Kidney glomerular epithelial cell (primary cell): ENCODE measurements at places on chromosomes 2 and 18.

GRCh38 chr2:231866450-231866849 lies 59.7 kb downstream of the NPPC start:
- DNase-seq = no peak

DNA sequence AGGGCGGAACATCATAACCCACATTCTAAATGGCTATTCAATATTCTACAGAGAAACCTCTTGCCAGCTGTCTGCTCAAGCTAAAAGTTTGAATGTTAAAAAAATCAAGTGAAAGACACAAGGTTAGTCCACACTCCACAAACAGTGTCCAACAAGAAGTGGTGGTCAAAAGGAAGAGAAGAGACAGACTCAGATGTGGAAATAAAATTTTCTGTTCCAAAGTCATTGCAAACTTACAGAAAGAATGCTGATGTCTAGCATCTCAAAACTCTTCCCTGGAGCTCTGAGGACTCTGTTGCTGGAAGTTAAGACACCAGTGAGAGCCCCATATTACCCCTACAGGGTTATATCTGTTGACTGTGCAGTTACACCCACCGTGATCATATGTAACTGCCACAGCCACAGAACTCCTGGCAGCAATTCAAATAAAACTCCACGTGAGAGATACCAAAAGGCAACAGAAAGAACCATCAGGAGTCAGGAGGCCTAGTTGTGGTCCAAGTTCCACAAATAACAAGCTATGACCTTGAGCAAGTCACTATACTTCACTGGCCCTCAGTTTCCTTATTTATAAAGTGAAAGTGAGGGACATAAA lies 60.9 kb downstream of the AAK1 start:
- DNase-seq = peak; percentile 30

- no peak for DNase-seq
Observed at GRCh38 chr18:33673689-33674088, 95.7 kb downstream of the ASXL3 start.

DNA sequence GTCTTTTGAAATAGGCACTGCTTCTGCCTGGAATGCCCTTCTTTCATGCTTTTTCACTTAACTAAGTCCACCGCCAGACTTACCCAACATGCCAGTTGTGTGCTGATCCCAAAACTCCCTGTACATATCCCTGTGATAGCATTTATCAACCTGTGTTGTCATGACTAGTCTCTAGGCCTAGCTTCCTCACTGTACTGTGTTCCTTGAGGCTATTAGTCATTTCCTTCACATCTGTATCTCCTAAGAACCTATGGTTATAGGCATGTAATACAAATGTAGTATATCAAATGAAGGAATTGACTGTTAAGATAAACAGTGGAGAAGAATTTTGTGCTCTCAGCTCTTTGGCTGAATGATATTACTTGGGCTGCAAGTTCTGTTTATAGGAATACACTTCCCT lies 184.3 kb downstream of the CYRIA start:
- DNase-seq = no peak

DNA sequence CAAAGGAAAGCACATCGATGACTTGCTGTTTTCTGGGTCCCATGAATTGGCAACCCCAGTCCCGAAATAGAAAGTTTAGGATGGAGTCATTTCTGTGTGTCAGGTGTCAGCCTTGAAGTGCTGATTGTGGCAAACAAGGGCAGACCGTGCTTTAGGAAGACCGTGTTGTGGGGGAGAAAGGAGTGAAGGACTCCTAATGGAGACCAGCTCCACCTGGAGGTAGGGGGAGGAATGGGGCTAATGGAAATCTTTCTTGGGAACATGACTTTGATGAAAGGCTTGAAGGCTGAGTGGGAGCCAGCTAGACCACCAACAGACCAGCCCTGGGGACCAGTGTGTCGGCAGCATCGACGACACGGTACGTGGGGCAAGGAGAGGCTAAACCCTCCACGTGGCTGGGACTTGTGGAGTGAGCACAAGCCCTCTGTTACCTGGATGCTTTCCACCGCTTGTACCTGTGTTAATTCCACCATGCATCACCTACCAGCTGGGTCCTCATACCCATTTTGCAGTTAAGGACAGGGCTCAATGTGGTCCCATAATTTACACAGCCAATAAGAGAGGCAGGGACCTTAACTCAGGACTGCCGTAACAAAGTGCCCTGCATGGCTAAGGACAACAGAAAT lies 104.2 kb downstream of the SH3BP4 start:
- no peak for DNase-seq

DNA sequence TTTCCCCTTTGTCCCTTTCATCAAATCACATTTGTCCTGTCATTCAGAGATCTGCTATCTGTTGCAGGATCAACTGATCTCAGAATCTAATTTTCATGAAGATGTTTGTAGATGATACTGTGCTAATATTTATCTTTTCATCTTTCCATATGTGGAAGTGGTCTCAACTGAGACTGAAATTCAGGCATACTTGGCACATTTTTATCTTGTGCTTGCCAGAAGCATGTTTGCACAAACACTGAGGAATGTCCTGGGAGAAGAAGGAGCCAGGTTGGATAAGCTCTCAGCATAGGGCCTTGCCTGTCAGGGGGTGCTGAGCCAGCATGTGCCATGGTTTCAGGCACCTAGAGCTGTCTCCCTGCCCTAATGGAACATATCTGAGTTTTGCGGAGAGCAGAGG lies 24.5 kb upstream of the MMADHC start:
- DNase-seq = no peak

DNA sequence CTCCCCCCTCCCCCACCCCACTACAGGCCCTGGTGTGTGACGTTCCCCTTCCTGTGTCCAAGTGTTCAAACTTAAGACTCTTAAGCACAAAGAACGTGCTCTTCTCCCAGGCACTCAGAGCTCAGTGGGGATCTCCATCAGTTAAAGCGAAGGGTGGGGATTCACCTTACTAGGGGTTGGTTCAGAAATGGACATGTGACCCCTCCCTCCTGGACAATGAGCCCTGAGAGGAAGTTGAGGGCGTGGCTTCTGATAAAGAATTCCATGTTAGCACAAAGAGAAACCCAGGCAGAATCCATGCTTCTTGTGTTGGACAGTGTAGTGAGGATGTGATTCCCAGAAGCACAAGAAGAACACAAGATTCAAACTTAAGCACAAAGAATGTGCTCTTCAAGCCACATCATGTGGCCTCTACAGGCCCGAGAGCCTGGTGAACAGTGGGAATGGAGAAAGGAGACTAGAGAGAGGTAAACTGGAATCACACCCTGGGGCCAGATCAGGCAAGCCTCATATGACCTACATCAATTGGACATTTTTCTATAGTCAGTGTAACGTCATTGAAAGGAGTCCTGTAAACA lies 78.1 kb upstream of the TTC39C start:
- DNase-seq = no peak

DNA sequence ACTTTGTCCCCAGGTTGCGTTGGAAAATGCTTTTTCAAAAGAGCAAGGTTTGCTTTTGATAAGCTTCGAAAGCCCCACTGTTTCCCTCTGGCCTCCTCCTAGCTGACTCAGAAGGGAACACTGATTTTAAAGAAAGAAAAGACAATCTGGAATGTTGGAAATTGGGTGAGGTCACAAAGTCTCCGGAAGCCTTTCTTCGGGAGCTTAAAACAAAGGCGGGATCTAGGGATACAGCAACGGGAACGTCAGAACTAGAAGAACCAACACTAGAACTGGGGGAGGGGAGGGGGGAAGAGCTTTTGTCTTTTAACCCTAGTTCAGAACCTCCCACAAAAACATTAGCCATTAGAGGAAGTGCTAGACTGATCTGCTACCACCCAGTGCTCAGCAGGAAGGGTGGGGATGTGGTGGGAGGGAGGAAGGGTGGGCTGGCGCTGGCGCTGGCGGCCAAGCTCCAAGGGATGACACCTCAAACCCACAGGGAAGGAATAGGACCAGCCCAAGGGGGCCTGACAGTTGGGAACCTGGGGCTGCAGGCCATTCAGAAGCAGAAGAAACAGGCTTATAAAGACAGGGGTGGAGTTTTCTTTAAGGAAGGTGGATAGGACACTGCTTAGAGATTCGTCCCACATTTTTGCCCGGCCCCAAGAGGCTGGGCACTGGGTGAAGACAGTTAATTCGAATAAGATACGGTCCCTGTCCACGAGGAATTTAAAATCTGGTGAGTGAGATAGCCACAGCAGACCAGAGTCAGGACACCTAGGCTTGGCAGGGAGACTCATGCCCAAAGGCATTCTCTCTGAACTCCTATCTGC lies 1.7 kb downstream of the TMSB10 start:
- peak; percentile 84 for DNase-seq
